A549 treated with Hydrocortisone at 1 μM for 4 hours (cell line): ENCODE measurements at places on chromosomes 6 and 20. TPM values are rescaled to one million over a fixed set of nuclear protein-coding genes. Genes with fewer than 3 reads are reported as not detected.

The CFB gene
- 1.7 to 2.3 TPM (median 1.9 TPM) in 5 replicates for total RNA-seq

The GNRH2 gene
- 0.16 to 0.34 TPM (median 0.27 TPM) in 4 of 5 replicates, not detected in the other for total RNA-seq

The TCF21 gene
- 0.02 to 0.10 TPM (median 0.03 TPM) in 5 replicates for total RNA-seq

The CALHM4 gene
- total RNA-seq = not detected in 5 replicates

The WFDC10B gene
- total RNA-seq = not detected in 5 replicates

The ANKRD66 gene
- total RNA-seq = not detected in 5 replicates

The MARCKS gene
- total RNA-seq = 13.3 to 18.8 TPM (median 15.5 TPM) in 5 replicates

The DDO gene
- total RNA-seq = 0.08 to 0.16 TPM (median 0.08 TPM) in 5 replicates
